Activated CD8-positive, alpha-beta T cell treated with anti-CD3 and anti-CD28 coated beads for 36 hours (primary cell): ENCODE measurements at places on chromosomes 13 and 19. TPM values are rescaled to one million over a fixed set of nuclear protein-coding genes. Genes with fewer than 3 reads are reported as not detected.

Gene DNAAF3
- not detected for total RNA-seq

Gene FAAP24
- total RNA-seq: 8.2 TPM

Gene ANGPTL4
- total RNA-seq: 26.8 TPM

Gene GPC6
- total RNA-seq: not detected

Gene NTF4
- not detected for total RNA-seq

Gene CRX
- not detected for total RNA-seq

Gene IZUMO4
- 22.6 TPM for total RNA-seq

Gene LRP3
- total RNA-seq: 0.27 TPM

Gene CD70
- total RNA-seq: 24.6 TPM

Gene LIPE
- total RNA-seq: 28.4 TPM

Gene TMEM255B
- 1.8 TPM for total RNA-seq
